Kidney epithelial cell (primary cell): ENCODE measurements at places on chromosomes 1 and 21. TPM values are rescaled to one million over a fixed set of nuclear protein-coding genes. Genes with fewer than 3 reads are reported as not detected.

Gene LAMB3
- 343 and 348 TPM in 2 replicates for total RNA-seq

Gene CRYZ
- 38.0 and 38.4 TPM in 2 replicates for total RNA-seq

Gene LCE1F
- not detected in 2 replicates for total RNA-seq

Gene LCE1E
- total RNA-seq = not detected in 2 replicates

Gene FAM163A
- total RNA-seq = 0.17 and 0.21 TPM in 2 replicates

Gene ALPL
- 5.1 and 7.3 TPM in 2 replicates for total RNA-seq

Gene OR10J1
- not detected in 2 replicates for total RNA-seq

Gene CELA3B
- total RNA-seq = not detected in 2 replicates

DNA sequence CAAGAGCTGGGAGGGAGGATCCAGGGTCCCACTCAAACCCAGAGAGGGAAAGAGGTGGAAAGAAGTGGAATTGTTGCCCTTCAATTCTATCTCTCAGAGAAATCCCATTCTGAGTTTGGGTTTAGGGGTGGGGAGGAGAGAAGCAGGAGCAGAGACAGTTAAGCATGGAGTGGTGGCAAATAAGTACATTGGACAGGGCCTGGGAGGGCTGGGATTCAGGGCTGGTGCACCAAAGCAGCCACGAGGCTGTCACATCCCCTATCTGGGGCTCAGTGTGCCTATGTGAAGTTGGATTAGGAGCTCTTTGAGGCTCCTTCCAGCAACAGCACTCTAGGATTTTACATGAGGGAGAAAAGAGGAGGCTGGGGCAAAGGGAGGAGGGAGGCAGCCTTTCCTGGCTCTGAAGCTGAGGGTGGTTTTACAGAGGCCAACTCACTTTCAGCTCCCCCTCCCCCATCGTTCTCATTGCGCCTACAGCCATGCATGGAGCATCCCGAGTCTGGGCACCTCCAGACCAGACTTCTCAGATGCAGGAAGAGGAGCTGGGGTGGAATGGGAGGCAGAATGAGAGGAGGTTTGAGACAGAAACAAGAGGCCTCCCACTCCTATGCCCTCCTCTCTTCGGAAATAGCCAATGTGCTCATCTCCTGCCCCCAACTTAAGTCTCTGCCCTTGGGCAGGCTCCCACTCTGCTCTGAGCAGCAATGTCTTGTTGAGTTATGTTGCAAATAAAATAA, 3.0 kb upstream of the SYT6 start:
- DNase-seq = no peak

DNA sequence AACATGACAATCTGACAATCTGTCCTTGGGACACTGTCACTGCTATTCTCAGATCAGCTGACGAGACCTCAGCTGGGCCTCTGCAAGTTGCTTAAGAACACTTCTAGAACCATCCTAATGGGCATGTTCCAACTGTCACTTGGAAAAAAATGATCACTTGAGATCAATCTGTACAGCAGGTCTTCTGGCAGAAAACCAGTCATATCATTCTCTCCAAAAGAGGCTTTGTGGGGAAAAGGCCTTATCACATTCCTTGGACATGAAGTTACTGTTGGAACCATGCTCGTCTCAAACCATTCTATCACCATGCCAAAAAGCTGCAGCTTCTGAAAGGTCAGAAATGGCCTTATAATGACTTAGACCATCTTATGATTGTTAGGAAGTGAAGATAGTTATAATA, 744.2 kb downstream of the USP25 start:
- no peak for DNase-seq

GRCh38 chr1:2097386-2098300, 47.4 kb downstream of the PRKCZ start:
- DNase-seq = no peak

DNA sequence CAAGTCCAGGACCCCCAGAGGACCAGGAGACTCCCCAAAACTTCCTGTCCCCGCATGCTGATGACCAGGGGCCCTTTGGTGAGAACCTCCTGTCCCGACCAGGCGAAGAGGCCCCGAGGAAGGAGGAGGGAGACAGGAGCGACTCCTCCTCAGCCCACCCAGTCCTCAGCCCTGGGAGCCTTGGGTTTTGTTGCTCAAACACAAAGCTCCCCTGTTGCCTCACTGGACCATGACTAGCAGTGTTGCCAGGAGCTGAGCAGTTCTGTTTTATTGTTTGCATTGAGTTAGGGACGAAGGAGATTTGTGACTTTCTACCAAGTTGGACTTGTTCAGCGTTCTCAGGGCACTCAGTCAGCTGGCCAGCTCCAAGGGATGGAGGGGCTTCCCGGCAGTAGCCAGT, 10.0 kb downstream of the UMODL1 start:
- no peak for DNase-seq

- DNase-seq = no peak
Observed at GRCh38 chr1:221777431-221778072, 35.7 kb upstream of the DUSP10 start.

- no peak for DNase-seq
Observed at GRCh38 chr1:5597991-5598823, 394.0 kb downstream of the NPHP4 start.

GRCh38 chr1:228288536-228289238, 80.8 kb downstream of the OBSCN start:
- DNase-seq = no peak

GRCh38 chr1:41650028-41650880, 165.8 kb upstream of the EDN2 start:
- no peak for DNase-seq

- no peak for DNase-seq
Observed at GRCh38 chr1:157110003-157110402, 10.4 kb upstream of the ETV3L start.

GRCh38 chr1:235649368-235650163, at the start of gene GNG4:
Gene GNG4, minus strand, starts transcription at chr1:235649784. Its CDS starts 65,946 bp downstream, at chr1:235583838.
- no peak for DNase-seq

DNA sequence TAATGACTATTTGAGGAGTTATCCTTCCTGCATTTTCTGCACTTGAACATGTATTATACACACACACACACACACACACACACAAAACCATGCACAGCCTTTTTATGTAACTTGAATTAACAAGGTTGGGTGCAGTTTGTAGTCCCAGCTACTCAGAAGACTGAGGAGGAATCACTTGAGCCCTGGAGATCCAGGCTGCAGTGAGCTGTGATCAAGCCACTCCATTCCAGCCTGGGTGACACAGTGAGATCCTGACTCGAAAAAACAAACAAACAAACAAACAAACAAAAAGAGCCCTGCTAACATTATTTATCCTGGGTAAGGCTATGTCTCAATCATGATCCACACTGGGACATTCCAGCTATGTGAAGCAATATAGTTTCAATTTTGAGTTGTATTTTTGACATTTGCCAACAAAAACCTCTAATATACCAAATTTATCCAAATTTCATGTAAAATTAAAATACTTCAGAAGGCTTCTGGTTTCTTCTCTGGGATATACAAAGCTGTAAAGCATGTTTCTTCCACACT, 156.8 kb downstream of the NTPCR start:
- DNase-seq = no peak

- no peak for DNase-seq
Observed at GRCh38 chr1:230320804-230321203, 105.3 kb downstream of the PGBD5 start.
